A549 (cell line): ENCODE measurements at places on chromosomes 6 and 20.
A peak's percentile ranks its signal among the peaks of the same experiment; 100 is the strongest.

- DNase-seq = no peak
Measured at GRCh38 chr6:2624177-2624576, 126.5 kb downstream of the MYLK4 start.

GRCh38 chr20:53737396-53738038 lies 143.9 kb upstream of the ZNF217 start:
- no peak for DNase-seq

GRCh38 chr6:108133594-108134179 lies 32.1 kb upstream of the NR2E1 start:
- peak; percentile 58 for DNase-seq

DNA sequence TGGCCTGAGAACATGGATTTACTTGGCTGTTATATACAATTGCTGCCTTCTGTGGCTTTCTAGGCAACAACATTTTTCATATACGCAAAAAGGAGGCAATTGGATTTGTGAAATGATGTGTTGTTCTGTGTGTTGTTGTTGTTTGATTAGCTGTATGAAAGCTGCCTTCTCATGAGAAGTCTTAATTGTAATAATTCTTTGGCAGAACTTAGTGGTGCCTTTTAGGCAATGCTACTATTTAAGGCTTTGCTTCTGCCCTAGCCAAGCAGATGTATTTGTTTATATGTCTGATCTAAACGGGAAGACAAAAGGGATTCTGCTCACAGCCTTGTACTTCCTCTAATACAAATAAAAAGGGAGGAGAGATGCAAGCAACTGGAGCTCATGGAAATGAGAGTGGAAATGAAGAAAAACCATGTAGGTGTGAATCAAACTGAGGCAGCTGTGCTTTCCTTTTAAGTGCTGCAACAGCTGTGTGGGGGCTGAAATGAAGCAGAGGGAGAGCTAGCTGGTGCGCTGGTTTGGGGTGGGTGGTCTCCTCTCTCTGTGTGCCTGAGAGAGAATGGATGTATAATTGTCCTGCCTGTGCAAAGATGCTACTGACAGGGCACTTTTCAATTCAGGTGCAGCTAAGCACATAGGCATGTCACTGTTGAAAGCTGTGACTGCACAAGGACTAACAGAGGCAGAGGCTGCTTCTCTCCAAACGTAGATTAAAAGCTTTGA lies 386.9 kb upstream of the MAN1A1 start:
- no peak for DNase-seq

DNA sequence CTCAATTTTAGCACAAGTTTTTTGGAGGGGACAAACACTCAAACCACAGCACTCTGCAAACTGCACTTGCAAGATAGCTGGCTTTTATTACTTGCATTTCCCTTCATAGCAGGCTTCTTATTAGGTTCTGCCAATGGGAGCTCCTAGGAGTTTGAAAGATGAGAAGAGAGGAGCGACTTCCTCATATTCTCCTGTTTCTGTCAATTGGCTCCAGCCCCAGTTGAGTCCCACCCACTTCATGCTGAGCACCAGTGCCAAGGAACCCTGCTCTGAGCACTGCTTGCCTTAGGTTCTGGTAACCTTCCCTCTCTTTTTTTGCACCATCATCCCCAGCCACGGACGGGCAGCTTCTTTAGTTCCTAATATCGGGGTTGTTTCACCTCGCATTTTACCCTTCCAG lies 67.9 kb downstream of the PSMB1 start:
- DNase-seq = no peak

- DNase-seq = no peak
Measured at GRCh38 chr20:25088267-25088666, 6.3 kb upstream of the VSX1 start.

DNA sequence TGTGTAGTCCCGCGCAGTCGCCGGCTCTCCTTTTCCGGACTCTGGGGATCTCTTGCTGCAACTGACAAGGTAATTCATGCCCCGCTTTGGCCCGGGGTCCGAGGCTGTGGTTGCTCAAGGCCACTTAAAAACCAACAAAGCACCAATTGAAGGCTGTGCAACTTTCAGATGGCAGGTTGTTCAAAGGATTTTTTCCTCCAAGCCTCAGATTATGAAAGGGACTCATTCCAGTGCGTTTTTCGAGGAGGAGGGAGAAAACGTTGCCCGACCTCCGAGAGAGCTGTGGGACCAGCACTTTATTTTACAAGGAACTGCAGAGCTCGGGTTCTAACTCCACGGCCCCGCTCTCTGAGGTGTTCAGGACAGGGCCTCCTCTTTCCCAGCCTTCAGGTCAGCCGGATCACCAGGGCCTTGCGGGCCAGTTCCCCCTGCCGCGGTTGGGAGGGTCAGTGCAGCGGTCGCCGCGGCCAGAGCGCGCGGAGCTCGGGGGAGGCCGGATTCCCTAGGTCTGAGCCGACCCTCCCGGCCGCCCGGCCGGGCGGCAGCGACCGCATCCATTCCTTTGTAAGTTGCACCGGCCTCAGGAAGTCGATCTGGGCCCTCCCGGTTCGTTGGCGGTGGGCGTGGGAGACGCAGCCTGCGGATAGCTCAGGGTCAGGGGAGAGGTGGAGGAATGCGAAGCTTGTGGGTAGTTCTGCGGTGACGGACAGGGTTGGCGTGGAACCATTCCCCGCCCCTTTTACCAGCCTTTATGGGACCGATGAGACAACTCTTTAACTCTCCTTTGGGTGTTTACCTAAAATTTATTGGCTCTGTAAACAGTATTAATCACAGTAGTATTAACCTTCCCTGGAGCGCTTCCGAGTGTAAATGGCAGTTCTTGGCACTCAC lies 1.6 kb downstream of the UTRN start:
- DNase-seq = peak; percentile 81

- peak; percentile 50 for DNase-seq
Measured at GRCh38 chr6:161370880-161371279, 97.0 kb upstream of the AGPAT4 start.

DNA sequence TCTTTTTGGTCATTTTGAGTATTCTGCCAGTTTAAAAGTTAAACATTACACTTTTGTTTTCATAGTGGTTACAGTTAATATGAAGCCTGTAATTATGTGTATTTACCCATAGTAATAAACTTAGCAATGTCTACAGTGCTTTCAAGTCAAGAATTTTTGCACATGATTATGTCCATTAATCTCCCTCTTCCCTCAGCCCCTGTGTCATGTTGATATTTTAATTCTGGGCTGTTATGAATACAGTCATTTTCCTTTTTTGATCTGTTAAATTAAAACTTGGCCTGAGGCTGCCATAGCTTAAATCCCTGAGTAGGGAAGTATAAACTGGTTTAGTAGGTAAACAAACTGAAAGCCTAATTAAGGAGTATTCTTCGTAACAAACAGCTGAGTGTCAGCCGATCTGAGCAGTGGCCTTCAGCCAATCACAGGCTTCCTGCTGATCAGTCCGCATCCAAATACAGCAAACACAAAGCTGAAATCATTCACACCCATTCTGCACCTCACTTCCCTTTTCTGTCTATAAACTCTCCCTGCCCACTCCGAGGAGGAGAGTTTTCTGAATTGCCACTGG lies 9.5 kb upstream of the SFT2D1 start:
- DNase-seq = no peak

DNA sequence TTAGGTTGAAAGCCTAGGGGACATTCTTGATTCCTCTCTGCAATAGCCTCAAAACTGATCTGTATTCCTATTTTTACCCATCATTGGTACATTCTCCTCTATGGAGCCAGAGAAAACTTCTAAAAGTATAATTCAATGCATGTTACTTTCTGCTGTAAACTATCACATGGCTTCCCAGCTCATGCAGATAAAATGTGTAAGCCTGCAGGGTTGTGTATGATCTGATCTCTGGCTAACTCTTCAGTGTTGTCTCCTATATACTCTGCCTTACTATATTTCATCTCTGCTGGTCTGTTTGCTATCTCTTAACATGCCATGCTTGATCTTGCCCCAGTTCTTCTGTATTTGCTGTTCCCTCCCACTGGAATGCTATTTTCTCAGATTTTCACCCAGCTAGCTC lies 323.3 kb upstream of the RSPO3 start:
- no peak for DNase-seq

GRCh38 chr20:45959126-45959525 lies 12.9 kb downstream of the ZNF335 start:
- DNase-seq = no peak

DNA sequence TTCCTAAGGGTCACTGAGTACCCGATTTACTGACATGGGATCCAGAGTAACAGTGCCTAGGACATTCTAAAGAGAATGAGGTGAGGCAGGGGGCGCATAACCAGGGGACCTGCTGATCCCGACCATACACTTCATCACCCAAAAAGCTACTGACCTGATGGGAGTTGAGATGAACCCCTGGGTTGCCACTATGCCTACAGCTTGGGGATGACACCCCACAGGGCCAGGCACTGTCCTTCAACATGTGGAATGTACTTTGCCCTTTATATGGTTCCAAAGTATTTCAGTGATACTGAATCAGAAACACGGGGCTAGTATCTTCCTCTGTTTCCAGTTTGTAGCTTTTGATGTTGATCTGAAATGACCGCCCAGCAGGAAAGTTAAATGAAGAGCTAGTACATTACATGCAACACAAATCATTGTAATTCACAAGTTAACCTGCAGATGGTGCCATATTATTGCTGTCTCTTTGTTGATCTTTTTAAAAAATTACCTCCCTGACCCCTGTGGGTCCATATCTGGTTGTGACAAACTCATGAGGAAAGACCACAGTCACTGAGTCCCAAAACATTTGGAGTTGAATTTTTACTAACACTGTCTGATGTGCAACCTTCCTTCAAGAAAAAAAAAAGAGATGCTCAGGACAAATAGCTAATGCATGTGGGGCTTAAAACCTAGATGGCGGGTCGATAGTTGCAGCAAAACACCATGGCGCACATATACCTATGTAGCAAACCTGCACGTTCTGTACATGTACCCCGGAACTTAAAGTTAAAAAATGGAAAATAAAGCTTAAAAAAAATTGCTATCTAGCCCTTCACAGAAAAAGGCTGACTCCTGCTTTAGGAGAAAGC lies 42.7 kb upstream of the GCNT2 start:
- peak; percentile 39 for DNase-seq

DNA sequence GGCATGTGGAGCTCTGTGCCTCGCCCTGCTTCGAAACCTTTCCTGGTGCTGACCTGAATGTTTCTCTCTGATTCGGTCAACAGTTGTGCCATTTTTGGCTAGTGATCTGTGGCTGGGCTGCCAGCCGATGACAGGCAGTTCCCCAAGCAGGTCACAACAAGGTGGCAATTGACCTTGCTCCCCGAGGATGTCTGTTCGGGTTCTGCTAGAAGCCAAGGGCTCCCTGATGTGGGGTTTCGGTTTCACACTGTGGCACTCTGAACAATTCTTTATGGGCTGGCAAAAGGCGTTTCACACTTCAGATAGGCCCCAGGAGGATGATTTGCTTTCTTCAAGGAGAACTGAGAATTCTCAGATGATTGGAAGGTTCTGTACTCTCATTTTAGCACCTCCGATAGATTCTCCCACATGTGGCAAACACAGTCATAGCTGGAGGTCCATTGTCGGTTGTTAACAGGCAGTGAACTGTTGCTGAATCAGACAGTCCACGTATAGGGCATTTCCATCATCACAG lies 135.6 kb downstream of the SLC24A3 start:
- DNase-seq = no peak

GRCh38 chr6:31888276-31889258 lies 8.9 kb downstream of the EHMT2 start:
- no peak for DNase-seq

DNA sequence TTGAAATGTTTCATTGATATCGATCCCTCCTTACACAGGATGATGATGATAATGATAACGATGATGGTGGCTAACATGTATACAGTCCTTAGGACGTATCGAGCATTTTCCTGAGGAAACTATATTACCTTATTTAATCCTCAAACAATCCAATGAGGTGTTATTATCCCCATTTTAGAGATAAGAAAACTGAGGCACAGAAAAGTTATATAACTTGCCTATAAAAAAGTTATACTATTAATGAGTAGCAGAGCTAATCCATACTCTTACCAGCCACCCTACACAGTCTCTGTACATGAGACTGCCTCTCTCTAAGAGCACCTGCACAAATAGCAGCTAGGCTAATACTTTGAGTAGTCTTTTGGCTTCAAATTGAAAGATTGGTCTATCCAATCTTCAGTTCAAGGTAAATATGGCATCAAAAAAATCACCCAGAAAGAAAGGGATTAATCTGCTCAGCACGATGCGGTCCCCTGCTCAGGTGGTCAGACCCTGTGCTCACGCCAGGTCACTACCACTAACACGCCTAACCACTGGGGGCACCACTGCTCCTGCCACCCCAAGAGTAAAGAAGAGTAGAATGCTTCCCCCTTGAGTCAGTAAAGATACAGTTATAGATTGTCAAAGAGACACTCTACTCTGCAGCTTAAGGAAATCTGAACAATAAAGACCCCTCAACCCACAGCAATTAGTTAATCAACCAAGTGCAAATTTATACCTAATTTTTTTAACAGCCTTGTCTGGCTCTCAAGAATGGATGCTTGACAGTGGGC lies 15.0 kb downstream of the GABBR1 start:
- no peak for DNase-seq

DNA sequence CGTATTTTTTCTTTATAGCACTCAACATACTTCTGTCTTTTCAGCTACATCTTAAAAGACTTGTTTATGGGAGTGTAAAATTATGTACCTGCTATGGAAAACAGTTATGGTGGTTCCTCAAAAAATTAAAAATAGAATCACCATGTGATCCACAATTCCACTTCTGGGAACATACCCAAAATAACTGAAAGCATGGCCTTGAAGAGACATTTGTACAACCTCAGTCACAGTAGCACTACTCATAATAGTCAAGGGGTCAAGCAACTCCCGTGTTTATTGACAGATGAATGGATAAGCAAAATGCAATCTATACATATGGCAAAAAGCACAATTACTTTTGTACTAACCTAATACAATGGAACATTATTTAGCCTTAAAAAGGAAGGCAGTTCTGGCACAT lies 74.5 kb downstream of the METTL24 start:
- no peak for DNase-seq
